ENCODE measurements at places on chromosomes 11 and 22.

GRCh38 chr11:78907636-78908035, 333.0 kb upstream of the NARS2 start:
- DNase-seq: no peak

DNA sequence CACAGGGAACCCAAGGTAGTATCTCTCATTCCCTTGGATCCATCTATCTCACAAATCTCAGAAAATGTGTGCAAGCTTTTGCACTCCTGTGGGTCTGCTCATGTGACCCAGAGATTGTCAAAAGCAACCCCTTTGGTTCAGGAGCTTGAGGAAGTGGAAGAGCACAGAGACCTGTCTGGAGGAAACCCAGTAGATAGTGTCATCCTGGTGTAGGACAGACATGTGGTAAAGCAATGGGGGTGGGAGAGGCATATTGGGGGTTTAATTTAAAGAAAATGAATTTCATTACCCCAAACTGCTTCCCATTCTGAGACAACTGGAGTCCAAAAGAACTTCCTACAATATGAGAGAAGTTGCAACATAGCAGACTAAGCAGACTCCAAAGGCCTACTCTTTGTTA, 5.8 kb upstream of the MS4A14 start:
- DNase-seq: no peak

- no peak for DNase-seq
Measured at GRCh38 chr22:21657020-21657359, 8.8 kb upstream of the PPIL2 start.

DNA sequence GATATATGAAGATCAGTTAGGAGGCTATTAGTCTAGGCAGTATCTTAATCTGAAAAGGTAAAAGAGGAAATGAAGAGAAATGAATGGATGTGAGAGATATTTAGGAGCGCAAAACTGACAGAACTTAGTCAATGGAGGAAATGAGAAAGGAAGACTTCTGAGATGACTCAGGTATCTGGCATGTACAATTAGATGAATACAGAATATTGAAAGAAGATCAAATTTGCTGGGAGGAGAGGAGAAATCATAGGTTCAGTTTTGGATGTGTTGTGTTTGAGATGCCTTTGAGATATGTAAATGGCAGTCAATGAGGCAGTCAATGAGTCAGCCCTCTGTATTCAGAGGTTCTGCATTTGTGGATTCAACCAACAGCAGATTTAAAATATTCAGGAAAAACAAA, 42.9 kb upstream of the GAB2 start:
- DNase-seq: no peak

DNA sequence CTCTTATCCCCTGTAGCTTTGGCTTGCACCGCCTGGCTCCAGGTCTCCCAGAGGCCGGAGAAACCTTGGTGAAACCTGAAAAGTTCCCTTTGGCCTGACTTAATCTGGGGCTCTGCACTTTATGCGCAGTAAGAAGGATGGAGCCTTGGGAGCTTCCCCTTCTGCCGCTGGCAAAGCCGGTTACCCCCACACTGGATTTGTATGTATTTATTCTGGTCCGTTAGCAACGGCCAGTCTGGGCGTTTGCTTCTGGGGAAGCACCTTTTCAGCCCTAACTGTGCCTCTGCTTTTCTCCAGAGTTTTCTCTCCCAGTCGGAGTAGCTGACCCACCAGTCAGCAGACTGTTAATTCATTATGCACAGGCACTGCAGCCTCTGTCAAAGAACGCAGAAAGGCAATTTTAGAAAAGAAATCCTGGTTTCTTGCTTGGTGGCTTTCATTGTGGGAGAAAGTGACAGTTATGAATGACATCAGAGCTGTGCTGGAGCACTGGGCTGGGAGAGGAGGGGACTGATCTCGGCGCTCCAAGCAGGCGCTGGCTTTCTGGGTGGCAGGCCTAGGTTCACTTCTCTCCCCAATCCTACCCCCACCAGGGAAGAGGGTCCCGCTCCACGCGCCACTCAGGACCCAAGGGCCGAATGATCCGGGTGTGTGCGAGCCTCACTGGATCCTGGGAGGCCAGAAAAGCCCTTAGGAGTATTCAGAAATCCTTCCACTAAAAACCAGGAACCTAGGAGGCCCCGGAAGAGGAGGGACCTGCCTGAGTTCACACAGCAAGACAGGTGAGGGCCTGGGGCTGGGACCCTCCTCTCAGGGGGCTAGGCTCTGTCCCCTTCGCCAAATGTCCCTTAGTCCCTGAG, 70.2 kb downstream of the RTL6 start:
- DNase-seq: no peak

Data from gastrocnemius medialis (tissue), 4 donors.